Neural progenitor cell (in vitro differentiated cells): ENCODE measurements at places on chromosomes 4 and X.
A peak's percentile ranks its signal among the peaks of the same experiment; 100 is the strongest.

GRCh38 chr4:166802346-166802745 is 431.9 kb downstream of the SPOCK3 start:
- DNase-seq, result peak; percentile 23

GRCh38 chr4:84512277-84512676 is 13.2 kb upstream of the NKX6-1 start:
- no peak for DNase-seq

DNA sequence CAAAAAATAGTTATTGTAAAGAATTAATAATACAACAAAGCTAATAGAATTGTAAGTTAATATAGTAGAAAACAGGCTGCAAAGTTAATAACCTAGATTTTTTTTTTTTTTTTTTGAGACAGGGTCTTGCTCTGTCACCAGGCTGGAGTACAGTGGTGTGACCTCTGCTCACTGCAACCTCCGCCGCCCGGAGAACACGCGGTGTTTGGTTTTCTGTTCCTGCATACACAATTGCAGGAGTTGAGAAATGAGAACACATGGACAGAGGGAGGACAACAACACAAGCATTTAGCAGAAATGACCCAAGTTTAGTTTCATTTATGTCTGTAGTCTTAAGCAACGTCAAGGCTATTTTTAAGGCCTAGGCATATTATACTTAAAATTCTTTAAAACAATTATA is 145.9 kb upstream of the PCDH10 start:
- no peak for DNase-seq

- DNase-seq, result no peak
Measured at GRCh38 chr4:159042097-159042605, 60.7 kb upstream of the RAPGEF2 start.

DNA sequence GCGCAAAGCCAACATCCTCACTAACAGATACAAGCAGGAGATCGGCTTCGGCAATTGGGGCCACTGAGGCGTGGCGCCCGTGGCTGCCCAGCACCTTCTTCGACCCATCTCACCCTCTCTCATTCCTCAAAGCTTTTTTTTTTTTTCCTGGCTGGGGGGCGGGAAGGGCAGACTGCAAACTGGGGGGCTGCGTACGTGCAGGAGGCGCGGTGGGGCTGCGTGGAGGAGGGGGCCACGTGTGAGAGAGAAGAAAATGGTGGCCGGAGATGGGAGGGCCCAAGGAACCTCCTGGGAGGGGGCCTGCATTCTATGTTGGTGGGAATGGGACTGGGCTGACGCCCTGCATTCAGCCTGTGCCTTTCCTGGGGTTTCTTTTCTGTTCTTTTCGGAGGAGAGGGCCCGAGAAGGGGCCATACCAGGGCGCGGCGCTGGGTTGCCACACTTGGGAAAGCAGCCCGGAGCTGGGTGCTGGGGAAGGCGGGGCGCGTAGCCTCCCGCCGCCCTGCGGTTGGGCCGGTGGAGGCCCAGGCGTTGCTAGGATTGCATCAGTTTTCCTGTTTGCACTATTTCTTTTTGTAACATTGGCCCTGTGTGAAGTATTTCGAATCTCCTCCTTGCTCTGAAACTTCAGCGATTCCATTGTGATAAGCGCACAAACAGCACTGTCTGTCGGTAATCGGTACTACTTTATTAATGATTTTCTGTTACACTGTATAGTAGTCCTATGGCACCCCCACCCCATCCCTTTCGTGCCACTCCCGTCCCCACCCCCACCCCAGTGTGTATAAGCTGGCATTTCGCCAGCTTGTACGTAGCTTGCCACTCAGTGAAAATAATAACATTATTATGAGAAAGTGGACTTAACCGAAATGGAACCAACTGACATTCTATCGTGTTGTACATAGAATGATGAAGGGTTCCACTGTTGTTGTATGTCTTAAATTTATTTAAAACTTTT is 4.5 kb downstream of the MID1IP1 start:
- peak; percentile 48 for DNase-seq

- DNase-seq, result no peak
Measured at GRCh38 chr4:139934057-139934707, 219.8 kb downstream of the MAML3 start.

GRCh38 chr4:76569225-76569624 is 134.2 kb downstream of the SHROOM3 start:
- no peak for DNase-seq

DNA sequence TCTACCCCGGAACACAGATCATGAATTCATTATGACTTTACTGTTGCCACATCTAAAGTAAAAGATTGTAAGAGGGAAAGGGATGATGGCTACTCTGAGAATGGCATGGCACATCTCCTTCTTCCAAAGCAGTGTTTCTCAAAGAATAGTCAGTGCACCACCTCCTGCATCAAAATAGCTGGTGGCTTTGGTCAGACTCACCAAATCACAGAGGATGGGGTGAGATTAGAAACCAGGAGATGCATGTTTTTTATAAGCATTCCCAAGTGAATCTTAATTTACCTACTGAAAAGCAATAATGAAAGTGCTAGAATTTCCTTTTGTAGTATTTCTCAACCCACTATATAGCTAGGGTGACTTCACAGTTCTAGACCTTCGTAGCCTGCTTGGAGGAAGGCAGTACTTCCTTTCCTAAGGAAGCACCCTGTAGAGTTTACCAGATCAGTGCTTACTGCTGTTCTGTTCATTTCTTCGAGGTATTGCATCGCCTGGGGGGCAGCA is 340.8 kb upstream of the KLF3 start:
- DNase-seq, result no peak

GRCh38 chrX:39298821-39299220 is 497.6 kb downstream of the MID1IP1 start:
- no peak for DNase-seq

GRCh38 chr4:15325987-15326386 is 101.8 kb upstream of the C1QTNF7 start:
- no peak for DNase-seq

DNA sequence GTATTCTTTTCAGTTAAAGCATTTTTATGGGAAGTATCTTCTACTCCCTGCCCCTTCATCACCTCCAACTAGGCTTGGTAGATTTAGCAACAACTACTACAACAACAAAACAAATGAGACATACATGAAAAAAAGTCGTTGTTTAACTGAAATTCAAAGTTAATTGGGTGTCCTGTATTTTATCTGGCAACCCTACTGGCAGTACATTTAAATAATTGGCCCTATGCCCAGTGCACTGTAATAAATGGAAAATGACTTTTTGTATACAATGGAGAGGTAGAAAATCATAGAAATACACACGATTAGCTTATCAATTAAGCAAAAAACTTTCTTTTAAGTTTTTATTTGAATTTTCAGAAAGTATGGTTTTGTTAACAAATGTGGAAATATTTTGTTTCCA is 21.4 kb upstream of the CLGN start:
- no peak for DNase-seq

DNA sequence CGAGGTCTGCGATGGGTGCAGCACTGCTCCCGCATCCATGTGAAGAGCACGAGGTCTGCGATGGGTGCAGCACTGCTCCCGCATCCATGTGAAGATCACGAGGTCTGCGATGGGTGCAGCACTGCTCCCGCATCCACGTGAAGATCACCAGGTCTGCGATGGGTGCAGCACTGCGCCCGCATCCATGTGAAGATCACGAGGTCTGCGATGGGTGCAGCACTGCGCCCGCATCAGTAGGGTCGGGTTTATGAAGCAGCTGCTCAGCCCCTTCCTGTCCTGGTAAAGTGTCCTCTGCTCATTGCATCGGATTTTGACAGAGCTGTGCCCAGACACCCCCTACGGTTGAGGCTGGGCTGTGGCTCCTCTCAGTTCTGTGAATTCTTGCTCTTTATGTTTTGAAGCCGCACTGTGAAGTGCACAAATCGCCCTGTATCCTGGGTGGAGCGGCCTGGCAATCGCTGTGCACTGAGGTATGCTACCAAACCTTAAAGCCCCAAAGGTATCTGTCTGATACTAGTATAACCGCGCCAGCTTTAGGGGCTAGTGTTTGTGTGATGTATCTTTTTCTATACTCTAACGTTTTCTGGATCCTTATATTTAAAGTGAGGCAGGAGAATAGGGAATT is 98.7 kb downstream of the CPZ start:
- DNase-seq, result no peak

DNA sequence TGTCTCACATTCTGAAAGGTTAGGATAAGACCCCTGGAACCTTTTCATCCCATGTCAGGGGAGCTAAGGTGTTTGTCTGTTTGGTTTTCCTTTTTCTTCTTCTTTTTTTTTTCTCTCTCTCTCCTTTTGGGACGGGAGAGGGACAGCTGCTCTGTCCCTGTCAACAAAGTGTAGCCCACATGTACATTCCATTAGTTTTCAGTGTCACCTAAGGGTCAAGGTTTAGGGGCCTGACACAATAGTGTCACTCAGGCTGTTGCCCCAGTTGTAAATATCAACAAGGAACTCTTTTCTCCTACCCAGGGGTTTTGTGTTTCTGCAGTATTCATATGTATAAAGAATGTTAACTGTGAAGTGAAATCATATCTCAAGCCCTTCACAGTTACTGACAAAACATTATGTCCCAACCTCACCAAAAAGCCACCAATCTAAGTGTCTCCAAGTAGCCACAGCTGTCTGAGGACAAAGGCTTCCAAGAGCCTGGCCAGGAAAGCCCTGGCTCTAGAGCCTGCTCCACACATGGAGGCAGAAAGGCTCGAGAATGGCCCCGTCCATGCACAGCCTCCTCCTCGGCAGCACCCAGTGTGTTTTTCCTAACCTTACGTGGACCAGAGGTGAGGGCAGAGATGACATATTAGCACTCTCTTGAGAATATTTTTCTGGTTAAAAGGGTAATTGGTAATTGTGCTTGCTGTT is 9.4 kb downstream of the IRF2 start:
- DNase-seq, result no peak

GRCh38 chr4:174012135-174012885 is 271.2 kb downstream of the FBXO8 start:
- DNase-seq, result no peak

GRCh38 chr4:33064238-33064637 is 2344.1 kb downstream of the PCDH7 start:
- DNase-seq, result no peak

GRCh38 chrX:31021537-31021936 is 50.3 kb downstream of the FTHL17 start:
- no peak for DNase-seq

DNA sequence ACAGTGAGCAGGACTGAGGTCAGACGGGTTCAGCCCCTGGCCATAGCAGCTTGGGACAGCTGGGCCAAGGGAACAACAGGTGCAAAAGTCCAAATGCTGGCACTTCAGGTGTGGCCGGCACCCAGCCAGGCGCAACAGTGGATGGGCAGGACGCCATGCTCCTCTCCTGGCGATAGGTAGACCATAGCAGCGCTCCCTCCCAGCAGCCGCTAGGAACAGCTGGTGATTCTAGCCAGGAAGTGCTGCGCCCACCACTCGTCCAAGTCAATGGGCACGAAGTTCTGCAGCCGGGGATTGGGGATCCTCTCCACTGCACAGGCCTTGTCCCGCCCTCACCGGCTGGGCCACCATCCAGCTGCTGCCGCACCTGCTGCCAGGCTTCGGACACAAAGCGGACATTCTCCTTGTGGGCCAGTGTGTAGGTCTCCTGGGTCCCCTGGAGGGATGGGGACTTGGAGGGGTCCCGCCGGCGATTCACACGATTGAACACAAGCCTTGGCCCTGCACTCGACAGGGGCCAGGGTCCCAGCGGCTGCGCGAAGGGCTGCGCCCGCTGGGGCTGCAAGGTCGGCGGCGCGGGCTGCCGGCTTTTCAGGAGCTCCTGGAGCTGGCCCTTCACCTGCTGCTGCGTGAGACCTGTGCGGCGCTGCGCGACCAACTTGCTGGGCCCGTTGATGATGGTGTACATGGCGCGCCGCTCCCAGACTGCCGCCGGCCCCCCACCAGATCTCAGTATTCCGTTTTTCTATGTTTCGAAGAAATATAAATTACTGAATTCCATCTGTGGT is 227.5 kb upstream of the STK26 start:
- no peak for DNase-seq

DNA sequence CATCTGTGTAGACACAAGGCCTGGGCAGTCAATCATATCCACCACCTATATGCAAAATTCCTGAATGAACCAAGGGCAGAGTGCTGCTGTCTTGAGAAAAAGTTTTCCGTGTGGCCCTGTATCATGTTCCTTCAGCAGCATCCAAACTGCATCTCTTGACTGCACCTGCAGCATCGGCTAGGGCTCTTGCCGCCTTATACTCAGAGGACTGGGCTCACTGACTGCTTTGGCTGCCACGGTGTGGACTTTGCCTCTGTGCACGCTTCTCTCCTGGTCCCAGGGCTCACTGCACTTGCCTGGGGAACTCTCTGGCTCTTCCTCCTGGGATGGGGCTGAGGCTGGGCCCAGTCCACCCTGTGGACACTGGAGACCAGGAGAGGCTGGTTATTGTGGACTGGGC is 39.5 kb upstream of the STS start:
- no peak for DNase-seq

- no peak for DNase-seq
Measured at GRCh38 chr4:7638984-7639789, 204.5 kb upstream of the PSAPL1 start.

DNA sequence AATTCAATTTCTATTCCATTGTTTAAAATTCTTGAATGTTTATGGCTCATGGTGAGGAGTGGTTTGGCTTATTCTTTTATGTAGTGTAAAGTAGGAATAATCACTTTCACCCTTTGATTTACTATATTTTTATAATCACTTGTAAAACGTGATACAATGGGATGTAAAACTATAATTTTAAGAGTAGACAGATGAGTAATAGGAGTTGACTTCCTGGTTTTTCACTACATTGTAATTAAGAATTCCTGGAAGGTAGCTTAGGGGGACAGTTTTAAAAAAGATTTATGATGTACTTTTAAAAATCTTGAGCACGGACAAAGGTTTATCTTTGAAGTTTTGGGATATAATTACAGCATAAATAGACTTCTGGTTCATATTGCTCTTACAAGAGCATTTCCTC is 65.3 kb downstream of the PDGFC start:
- DNase-seq, result no peak

DNA sequence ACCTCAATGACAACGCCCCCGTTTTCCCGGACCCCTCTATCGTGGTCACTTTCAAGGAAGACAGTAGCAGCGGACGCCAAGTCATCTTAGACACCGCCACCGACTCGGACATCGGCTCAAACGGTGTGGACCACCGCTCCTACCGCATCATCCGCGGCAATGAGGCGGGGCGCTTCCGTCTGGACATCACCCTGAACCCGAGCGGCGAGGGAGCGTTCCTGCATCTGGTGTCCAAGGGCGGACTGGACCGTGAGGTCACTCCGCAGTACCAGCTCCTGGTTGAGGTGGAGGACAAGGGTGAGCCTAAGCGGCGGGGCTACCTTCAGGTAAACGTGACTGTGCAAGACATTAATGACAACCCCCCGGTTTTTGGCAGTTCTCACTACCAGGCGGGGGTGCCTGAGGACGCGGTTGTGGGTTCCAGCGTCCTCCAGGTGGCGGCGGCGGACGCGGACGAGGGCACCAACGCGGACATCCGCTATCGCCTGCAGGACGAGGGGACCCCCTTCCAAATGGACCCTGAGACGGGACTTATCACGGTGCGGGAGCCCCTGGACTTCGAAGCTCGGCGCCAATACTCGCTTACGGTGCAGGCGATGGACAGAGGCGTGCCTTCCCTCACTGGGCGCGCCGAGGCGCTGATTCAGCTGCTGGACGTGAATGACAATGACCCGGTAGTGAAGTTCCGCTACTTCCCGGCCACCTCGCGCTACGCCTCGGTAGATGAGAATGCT is 2.2 kb downstream of the FAT4 start:
- peak; percentile 66 for DNase-seq

GRCh38 chr4:24000470-24000831 is 110.6 kb upstream of the PPARGC1A start:
- no peak for DNase-seq

GRCh38 chr4:94305466-94306225 is 37.0 kb downstream of the HPGDS start:
- no peak for DNase-seq
